Left ventricle myocardium inferior (tissue), 1 donor: ENCODE measurements at places on chromosomes 5 and 9.

DNA sequence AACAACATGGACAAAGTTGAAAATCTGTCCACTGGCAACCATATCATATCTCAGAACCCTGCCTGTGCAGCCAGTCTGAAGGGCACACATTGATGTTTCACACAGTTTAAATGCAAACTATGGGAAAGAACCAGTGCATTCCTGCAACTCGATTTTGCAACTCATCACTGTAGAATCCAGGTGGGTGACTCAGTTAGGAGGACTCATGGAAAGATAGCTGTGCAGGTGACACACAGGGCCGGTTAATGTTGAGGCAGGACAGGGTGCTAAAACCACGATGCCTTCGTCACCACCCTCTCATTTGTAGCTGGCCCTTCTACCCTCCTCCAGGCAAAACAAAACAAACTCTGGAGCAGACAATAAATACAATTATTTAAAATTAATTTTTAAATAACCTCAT, 62.8 kb downstream of the TLE1 start:
- no peak for DNase-seq

- no peak for DNase-seq
Observed at GRCh38 chr5:121086671-121087070, 622.6 kb downstream of the PRR16 start.

DNA sequence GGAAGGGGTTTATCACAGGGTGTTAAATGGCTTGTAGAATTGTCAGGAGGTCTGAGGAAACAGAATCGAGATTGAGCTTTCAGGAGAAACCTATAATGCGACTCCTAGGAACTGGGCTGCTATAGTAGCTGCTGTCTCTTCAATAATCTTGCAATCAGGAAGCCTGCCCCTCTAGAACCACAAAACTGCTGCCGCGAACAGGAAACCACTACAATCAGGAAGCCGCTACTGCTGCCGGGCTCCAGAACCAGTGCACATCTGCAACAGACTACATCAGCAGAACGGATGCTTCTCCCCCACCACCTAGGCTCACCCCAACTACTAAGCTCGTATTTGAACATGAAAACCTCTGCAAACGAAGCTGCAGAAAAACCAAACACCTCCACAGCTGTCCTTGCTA, 31.6 kb downstream of the TNFSF8 start:
- peak; percentile 40 for DNase-seq

GRCh38 chr9:9498846-9499245, 1114.0 kb downstream of the PTPRD start:
- no peak for DNase-seq

- no peak for DNase-seq
Observed at GRCh38 chr5:17058438-17058837, 122.3 kb upstream of the MYO10 start.

GRCh38 chr9:35522187-35522586, 32.3 kb downstream of the RUSC2 start:
- DNase-seq: no peak

DNA sequence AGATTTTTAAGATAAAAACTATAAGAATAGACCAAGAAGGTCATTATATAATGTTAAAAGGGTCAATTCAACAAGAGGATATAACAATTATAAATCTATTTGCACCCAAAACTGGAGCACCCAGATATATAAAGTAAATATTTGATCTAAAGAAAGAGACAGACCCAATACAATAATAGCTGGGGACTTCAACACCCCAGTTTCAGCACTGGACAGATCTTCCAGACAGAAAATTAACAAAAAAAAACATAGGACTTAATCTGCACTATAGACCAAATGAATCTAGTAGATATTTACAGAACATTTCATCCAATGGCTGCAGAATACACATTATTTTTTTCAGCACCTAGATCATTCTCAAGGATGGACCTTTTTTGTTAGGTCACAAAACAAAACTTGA, 331.9 kb downstream of the SPOCK1 start:
- DNase-seq: no peak

DNA sequence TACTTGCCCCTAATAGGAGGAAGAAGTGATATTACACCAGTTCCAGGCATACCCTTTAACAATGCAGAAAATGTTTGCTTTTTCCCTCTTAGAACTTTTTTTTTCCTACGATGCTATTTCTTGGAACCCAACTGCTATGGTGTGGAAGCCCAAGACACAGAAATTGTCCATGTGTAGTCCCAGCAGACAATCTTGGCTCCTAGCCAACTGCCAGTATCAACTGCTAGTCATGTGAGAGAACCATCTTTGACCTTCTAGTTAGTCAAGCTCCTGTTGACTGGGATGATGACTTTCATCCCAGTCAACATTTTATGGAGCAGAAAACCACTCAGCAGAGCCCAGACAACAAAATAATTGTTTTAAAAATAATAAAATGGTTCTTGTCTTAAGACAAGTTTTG, 532.4 kb downstream of the TLR4 start:
- no peak for DNase-seq

DNA sequence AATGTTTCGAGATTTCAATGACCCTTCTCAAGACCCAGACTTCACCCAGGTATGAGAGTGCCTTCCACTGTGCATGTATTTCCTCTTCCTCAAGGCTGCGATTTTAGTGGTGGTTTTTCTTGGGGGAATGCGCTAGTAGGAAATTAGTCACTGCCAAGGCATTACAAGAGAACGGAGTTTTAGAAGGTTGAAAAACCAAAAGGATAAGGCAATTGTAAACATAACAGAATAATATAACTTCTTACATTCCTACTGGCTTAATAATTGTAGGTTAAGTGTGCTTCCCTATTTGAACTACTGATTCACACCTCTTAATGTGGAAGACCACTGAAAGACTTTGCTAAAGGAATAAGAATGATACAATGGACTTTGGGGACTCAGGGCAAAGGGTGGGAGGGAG, 38.9 kb downstream of the ACO1 start:
- no peak for DNase-seq

- no peak for DNase-seq
Observed at GRCh38 chr5:90767710-90768109, 209.1 kb downstream of the ADGRV1 start.

- DNase-seq: peak; percentile 72
Observed at GRCh38 chr9:129436751-129437625, 183.9 kb downstream of the C9orf50 start.

- DNase-seq: no peak
Observed at GRCh38 chr9:14822666-14823065, 87.6 kb downstream of the FREM1 start.

- DNase-seq: no peak
Observed at GRCh38 chr5:57276353-57276752, 102.5 kb downstream of the GPBP1 start.

- DNase-seq: no peak
Observed at GRCh38 chr5:132480042-132480441, 10.5 kb downstream of the IRF1 start.

GRCh38 chr5:33657804-33658440, 217.2 kb downstream of the TARS1 start:
- DNase-seq: no peak

- DNase-seq: no peak
Observed at GRCh38 chr5:180558232-180558631, 33.1 kb downstream of the SCGB3A1 start.

DNA sequence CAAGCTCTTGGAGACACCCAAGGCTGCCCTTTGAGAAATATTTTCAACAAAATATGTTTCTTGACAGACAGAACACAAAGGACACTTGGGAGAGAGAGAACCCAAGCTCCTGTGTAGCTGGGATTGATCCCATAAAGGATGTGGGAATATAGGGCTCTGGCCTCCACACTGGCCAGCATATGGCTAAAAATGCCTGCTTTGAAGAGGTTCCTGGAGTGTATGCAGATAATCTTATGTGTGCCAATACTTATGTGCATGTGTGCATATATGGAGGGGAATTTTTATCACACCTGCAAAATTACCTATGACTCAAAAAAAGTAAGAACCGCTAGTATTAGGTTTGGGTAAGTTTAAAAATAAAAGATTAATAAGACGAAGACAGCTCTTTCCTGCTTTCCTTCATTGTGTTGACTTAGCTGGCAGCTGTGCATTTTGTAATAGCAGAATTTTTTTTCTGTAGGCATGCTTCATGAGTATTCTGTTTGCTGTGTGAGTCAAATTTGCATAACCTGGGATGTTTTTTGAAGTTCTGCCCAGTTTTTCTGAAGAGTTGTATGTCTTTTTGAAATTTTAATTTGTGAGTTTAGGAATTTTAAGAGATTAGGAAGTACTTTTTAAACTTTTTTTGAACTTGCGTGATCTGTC, 42.6 kb downstream of the HACD4 start:
- DNase-seq: no peak

DNA sequence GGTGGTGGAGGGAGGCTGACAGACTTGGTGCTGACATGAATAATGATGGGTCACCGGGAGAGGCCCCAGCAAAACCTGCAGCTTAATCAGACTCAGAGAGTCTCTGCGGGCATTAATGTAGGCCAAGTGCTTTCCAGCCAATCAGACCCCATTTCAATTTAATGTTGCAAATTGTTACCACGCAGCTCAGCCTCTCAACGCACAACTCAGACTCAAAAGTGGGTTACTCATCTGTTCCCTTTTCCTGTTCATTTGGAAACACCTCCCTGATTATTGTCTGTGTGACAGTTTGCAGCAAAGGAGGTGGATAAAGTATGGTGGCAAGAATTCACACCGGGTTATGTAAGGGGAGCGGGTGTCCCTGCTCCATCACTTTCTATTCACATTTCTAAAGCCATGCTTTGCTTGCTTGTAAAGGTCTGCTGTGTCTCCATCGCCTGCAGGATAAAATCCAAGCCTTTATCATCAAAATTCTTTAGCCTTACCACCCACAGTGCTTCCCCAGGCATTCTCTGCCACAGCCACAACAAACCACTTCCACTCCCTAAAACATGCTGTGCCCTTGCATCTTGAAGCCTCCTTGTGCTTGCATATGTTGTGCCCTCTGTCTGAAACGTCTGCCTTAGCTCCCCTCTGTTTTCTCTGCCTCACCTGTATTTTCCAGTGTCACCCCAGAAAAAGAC, 156.5 kb downstream of the ASTN2 start:
- DNase-seq: no peak

GRCh38 chr5:92641031-92641962, 939.7 kb downstream of the NR2F1-AS1 start:
- no peak for DNase-seq

GRCh38 chr5:122756264-122756911, 18.5 kb upstream of the SNX2 start:
- DNase-seq: no peak

- DNase-seq: no peak
Observed at GRCh38 chr5:174291162-174291561, 245.7 kb downstream of the NSG2 start.

GRCh38 chr9:110073356-110073905, 134.5 kb downstream of the C9orf152 start:
- DNase-seq: no peak

DNA sequence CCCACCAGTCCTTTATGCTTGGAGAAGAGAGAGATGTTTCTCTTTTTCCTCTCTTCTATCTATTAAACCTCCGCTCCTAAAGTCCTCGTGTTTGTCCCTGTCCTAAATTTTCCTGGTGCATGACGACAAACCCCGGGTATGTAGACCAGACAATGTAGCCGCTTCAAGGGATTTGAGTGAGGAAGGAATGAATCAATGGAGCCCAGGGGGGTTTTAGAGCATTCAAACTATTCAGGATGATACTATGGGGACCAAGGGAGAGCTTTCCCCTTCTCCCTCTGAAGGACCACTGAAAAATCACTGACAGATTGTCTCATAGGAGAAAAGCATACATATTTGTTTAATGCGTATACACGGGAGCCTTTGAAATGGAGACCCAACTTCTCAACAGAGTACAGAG, 18.4 kb downstream of the CEL start:
- no peak for DNase-seq

DNA sequence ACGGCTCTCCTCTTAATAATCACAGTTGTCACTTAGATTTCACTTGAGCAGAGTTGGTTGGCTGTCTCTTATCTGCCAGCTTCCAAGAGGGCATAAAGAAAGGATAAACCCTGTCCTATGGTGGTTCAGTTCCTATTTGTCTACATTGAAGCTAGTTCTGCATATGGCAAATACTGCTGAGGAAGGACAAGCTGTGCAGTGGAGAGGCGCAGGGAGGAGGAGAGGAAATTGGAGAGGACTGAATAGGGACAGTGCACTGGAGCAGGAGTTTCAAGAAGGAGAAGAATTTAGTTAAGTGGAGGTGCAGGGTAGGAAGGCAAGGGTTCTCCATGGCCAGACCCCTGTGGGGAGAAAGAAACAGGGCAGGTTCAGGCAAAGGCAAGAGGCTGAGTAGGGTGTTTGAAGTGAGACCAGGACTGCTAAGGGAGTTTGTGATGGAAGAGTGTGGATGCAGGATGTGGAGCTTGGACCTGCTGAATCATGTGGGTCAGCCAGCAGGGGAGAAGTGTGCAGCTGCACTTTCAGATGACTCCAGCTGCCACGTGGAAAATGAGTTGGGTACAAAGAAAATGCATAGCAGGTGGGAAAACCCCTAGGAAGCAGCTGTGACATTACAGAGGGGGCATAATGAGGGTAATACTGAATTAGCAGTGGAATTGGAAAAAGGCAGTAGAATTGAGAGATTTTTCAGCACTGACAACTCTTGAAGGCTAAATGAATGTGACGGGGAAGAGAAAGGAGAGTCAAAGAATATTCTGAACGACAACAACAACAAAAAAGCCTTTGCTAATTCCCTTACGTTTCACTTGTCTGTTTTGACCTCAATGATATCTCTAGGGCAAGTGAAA, 66.8 kb downstream of the MAMDC2 start:
- DNase-seq: no peak

DNA sequence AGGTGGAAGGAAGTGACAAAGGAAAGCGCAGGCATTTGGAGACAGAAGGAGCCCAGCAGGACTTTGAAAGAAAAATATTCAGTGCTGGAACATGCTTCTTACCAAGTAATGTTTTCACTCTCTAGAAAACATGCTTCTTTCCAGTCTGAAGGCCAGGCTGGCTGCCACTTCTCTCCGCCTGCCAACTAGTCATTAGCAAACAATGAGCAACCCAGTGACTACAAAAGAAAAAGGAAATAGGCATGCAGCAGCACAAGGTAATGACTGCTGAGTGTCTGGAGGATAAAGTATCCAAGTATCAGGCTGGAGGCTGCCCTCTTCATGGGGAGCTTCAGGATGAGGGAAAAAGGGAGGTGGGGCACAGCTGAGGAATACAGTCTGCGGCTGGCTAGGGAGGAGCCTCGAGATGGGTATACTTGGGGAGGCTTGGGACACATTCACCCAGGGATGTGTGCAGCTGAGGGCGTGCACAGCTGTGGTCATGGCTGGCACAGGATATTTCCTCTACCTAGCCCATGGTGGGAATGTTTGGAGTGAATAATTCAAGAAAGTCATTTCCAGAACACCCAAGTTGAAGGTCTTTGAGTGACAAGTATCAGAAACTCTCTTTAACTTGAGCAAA, 161.5 kb upstream of the KIF2A start:
- DNase-seq: no peak

GRCh38 chr9:125763394-125763801, 16.2 kb downstream of the PBX3 start:
- no peak for DNase-seq

DNA sequence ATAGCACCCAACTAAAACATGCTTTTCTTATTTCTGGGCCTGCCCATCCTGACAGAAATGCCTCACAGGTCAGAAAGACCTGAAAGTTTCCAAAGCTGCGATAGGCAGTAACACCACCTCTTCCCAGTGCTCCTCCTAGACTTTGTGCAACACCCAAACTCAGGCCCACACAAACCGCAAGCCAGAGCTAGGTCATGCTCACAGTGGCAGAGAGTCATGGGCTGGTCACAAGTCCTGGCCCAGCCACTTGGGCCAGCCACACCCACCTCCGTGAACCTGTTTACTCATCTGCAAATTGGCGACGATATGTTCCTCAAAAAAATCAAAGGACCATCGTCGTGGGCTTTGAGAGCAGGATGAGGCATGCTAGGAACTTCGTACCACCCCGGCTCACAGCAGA, 44.0 kb upstream of the SLC25A51 start:
- DNase-seq: no peak

GRCh38 chr9:549455-549997, 292.0 kb upstream of the DMRT1 start:
- DNase-seq: no peak
